ENCODE measurements at places on chromosomes 1 and 21.

- no peak for DNase-seq
Observed at GRCh38 chr1:45787905-45788304, 15.5 kb upstream of the MAST2 start.

DNA sequence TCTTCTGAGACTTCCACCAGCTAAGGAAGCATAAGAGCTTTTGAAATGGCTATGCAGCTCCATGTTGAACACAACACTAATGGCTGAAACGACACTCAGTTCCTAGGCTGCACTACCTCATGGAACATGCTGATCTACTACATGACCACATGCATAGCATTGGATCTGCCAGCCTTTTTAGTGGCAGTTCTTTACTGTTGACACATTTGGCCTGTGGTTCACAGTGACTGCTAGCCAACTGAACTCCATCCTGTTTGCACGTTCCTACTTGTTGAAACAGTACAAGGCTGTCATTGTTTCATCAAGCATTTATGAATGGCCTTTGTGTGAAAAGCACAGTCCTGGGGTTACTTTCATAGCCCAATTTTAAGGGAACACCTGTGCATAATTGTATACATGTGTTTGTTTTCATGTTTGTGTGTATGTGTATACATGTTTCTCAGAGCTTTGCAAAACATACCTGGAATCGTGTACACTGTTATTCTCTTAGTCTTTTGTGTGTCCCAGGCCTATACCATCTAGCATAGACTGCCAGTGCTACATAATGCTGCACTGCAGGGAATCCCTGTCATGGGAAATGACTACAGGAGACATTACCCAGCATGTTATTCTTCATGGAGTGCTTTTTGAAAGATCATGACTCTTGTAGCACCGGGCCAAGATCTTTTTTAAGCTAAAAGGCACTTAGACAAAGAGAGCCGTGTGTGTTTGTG is 179.6 kb upstream of the ESRRG start:
- DNase-seq: peak; percentile 58

DNA sequence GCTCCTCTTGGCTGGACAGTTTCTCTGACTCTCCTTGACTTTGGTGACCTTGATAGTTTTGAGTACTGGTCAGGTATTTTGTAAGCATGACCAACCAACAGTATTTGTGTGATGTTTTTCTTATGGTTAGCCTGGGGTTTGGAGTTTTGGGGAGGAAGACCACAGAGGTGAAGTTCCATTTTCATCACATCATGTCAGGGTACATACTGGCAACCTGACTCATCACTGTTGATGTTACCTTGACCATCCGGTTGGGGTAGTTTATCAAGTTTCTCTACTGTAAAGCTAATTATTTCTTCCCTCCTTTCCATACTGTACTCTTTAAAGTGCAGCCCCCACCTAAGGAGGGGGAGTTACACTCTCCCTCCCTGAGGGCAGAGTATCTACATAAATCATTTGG is 13.4 kb downstream of the OSCP1 start:
- DNase-seq: peak; percentile 82

DNA sequence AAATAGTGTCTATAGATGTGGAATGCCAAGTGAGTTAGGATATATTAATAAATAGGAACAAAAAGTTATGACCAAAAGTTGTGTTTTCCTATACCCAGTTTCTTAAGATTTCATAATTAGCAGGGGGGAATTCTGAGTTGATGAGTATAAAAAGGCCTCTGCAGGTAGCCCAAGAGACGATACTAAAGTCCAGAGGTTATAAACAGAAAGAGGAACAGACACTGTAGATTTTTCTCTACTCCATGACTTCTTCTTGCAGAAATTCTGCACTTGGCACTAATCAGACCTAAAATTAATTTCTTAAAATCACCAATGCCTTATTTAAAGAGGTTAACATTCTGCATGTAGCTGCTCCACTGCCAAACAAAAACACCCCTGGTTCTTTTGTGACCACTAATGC is 62.6 kb downstream of the ROR1 start:
- DNase-seq: no peak

- no peak for DNase-seq
Observed at GRCh38 chr21:28794371-28794851, 198.3 kb downstream of the LTN1 start.

DNA sequence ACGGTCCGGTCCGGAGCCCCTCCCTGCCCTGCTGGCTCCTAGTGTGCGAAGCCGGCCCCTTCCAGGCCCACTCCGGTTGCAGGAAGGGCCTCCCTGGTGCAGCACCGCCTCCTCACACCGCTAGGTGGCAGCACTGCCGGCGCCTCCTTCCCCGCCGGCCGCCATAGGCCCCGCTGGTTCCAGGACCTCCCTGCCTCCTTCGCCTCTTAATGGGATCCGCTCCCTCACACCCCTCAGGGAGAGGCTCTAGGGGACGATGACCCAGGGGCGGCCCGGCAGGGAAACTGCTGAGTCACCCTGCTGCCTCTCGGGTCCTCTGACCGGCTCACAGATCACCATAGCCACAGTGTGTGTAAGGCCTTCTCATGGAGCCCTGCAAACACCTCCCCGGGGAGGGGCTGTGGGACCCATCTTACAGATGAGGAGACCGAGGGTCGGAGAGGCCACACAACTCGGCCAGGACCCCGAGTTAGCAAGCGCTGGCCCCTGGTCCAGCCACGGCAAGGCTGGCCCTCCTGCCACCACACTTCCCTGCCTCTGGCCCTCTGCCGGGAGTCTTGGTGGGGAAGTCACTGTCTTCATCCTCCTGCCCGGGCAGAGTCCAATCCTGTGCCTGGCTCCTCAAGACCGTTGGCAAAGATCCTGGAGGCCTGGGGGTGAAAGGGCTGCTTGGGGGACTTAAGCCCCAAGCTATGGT is 1.6 kb upstream of the AJAP1 start:
- peak; percentile 89 for DNase-seq

- DNase-seq: no peak
Observed at GRCh38 chr1:45009956-45010854, 919 bp downstream of the HECTD3 start.

- no peak for DNase-seq
Observed at GRCh38 chr1:174189428-174190062, 30.2 kb downstream of the RABGAP1L start.

GRCh38 chr21:22791986-22792560 is 1793.9 kb downstream of the NCAM2 start:
- no peak for DNase-seq

GRCh38 chr21:43836616-43837015 is 28.4 kb upstream of the AGPAT3 start:
- no peak for DNase-seq

DNA sequence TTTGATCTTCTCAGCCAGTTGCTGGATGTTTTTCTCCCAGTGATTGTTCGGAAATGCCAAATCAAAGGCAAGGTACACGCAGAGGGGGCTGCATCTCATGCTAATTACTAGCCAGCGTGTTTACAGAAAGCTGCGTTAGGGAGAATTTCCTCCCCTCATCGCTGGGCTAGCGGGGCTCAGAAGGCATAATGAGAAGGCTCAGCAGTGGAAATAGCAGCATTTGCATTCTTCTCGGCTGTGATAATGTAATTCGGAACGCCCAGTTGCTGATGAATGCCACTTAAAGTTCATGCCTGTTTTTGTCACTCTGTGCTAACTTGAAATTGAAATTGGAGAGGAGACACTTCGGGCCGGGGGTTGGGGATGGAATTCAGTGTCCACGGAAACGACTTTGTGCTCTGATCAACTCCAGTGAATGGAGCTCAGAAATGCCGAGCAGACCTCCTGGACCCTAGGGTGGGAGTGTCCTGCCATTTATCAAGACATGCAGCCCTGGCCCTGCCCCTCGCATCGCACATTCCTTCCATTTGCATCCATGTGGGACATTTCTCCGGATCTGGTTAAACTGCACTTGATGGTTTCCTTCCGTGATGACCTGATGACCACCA is 313.4 kb upstream of the C1orf174 start:
- DNase-seq: no peak

DNA sequence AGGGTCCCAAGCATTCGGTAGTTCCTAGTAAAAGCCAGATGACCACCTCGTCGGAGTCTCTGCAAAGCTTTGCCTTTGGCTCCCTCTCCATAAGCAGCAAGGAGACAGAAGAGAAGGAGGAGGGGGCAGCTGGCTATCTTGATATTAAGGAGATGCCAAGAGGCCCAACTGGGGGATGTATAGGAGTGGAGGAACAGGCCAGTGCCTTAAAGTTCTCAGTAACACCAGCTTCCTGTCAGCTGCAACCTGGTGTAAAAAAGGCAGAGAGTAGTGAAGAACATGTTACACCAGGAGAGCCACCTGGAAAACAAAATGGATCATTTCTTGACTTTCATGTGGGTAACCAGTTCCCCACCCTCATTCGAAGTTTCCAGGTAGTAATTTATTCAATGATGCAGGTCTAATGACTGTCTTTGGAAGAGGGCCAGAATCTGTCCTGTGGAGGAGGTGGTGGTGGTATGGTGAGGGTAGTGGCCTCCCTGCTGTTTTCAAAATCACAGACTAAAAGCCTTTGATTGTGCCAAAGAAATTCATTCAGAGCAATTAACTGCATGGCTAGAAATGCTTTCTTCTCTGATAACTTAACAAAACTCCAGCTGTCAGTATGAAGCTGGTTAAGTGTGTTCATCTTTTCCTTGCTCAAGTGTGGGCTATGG is 27.3 kb downstream of the TMEM200B start:
- no peak for DNase-seq

DNA sequence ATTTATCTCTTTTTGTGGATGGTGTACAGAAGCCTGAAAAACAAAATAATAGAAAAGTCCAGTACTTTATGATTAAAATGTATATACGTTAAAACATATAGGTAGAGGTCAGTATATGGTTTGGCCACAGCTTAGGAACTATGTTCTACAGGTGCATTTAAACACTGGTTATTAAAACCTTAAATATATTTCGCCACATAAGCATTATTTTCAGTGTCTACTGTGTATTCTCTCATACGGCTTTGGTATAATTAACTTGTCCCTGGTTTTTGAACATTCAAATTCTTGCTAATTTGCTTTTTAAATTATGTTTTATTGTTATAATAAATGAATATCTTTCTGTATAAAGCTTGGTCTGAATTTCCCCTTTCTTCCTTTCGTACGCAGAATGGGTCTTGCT is 87.9 kb downstream of the GTF2B start:
- DNase-seq: no peak

DNA sequence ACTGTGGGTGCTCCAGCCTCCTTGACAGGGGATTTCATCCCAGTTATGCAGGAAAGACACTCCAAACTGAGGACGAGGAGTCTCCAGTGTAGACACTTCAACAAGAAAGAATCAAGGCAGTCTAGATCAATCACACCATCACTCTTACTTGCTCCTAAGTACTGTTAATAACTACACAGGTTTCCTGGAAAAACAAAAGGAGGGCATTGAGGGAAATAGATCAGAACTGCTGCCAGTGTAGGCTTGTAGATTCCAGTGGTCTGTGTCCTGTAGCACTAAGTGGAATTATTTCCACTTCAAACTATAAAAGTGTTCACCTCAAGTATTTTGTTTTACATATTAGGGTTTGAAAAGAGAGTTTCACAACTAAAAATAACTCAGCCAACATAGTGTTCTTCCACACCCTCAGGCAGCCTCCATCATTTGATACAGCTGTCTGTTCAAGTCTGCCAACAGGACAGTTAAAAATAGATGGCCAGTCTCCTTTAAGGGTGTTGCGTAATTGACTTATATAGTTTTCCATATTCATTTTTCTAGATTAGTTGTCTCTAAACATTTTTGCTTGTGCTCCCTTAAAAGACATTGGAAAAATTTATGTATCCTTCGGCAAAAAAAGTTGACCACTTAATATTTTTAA is 32.0 kb upstream of the AGL start:
- no peak for DNase-seq

- DNase-seq: no peak
Observed at GRCh38 chr1:43611950-43612349, 38.0 kb upstream of the KDM4A start.

DNA sequence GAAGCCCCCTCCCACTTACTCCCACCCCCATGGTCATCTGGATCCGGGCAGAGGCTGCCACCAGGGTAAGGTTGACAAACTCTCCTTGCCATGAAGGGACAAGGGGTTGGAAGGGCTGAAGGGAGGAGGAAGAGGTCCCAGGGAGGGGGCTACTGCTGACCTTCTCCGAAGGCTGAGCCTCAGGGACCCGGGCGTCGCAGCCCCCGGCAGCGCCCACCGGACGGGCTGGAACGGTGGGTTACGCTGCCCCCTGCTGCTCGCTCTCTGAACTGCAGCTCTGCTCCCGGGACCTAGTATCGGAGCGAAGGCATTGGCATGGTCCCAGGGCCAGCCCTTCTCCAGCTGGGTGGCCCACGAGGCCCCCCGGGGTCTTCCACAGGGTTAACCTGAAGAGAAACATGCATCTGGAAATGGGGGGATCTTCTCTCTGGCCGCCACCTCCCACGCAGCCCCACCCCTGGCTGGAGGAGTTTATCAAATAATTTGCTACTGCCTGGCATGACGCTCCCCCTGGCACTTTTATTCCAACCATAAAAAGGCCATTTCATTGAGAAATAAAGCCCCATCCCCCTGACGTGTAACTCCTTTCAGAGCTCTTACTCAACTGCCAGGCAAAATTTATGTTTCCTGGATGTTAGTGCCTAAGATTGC is 70.4 kb upstream of the TARDBP start:
- DNase-seq: peak; percentile 77

Measured in islet precursor cell (in vitro differentiated cells).